Cardiac atrium fibroblast (primary cell): ENCODE measurements at places on chromosomes 2 and 18. TPM values are rescaled to one million over a fixed set of nuclear protein-coding genes. Genes with fewer than 3 reads are reported as not detected.

The STAM2 gene
- total RNA-seq, result 22.0 and 27.4 TPM in 2 replicates

The HOXD11 gene
- total RNA-seq, result not detected in 2 replicates

The ALPI gene
- not detected in 2 replicates for total RNA-seq

The LIMS4 gene
- total RNA-seq, result 11.9 and 15.1 TPM in 2 replicates
